ENCODE measurements at places on chromosomes 13 and 19. TPM values are rescaled to one million over a fixed set of nuclear protein-coding genes. Genes with fewer than 3 reads are reported as not detected.
A peak's percentile ranks its signal among the peaks of the same experiment; 100 is the strongest.

PPP1R12C gene
- total RNA-seq, result 79.9 TPM

DNA sequence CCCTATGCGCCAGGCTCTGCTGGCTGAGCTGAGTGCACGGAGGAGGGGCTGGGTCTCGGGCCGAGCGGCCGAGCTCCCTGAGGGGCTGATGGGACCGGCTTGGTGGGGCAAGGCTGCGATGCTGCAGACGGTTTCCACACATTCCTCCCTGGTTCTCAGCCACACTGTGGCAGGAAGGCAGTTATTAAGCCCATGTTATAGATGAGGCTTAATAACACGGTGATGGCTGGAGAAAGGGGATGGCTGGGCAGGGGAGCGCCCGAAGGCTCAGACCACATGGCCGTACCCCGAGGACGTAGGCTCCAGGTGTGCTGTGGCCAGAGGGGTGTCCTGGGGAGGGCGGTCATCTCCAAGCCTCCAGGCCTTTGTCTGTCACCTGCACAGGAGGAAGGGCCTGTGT is 58.6 kb downstream of the MCF2L start:
- H3K4me3 ChIP-seq, result no peak overlapping the region
- H3K27ac ChIP-seq, result no peak overlapping the region
- no peaks in the 10 kb centered on the region for H3K27me3 ChIP-seq
- no peaks in the 10 kb centered on the region for H3K36me3 ChIP-seq
- no peak for DNase-seq
- H3K4me1 ChIP-seq, result no peaks in the 10 kb centered on the region

DNA sequence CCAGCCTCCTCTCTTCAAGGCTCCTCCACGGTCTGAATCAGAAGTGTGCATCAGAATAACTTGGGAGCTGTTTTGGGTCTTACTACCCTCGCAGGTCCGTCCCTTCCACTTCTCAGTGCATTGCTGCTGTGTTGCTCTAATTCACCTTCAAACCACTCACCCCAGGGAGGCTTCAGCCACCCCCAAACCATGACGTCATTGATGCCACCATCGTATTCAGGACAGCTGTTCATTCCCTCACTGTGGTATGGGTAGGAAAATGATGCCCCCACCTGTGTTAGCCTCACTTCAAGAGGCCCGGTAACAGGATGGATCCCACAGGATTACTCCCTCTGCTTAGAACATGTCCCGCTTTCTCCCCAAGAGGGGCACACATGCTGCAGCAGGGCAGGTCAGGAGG is 1005.7 kb downstream of the UQCRFS1 start:
- no peaks in the 10 kb centered on the region for H3K4me1 ChIP-seq
- no peaks in the 10 kb centered on the region for H3K36me3 ChIP-seq
- no peak overlapping the region for H3K27ac ChIP-seq
- H3K27me3 ChIP-seq, result peaks cover 2% of the 10 kb centered on the region

GRCh38 chr13:105442949-105443699 is 1092.3 kb downstream of the EFNB2 start:
- H3K27me3 ChIP-seq, result no peaks in the 10 kb centered on the region
- H3K27ac ChIP-seq, result no peak overlapping the region
- DNase-seq, result no peak

DNA sequence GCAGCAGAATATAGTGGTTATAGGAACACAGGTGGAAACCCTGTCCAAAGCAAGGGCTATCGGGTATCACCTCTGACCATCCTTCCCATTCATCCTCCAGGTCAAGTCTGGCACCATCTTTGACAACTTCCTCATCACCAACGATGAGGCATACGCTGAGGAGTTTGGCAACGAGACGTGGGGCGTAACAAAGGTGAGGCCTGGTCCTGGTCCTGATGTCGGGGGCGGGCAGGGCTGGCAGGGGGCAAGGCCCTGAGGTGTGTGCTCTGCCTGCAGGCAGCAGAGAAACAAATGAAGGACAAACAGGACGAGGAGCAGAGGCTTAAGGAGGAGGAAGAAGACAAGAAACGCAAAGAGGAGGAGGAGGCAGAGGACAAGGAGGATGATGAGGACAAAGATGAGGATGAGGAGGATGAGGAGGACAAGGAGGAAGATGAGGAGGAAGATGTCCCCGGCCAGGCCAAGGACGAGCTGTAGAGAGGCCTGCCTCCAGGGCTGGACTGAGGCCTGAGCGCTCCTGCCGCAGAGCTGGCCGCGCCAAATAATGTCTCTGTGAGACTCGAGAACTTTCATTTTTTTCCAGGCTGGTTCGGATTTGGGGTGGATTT is 2.1 kb upstream of the RAD23A start:
- no peaks in the 10 kb centered on the region for H3K27me3 ChIP-seq
- no peak for DNase-seq
- no peaks in the 10 kb centered on the region for H3K4me1 ChIP-seq

- no peaks in the 10 kb centered on the region for H3K27me3 ChIP-seq
- no peak overlapping the region for H3K27ac ChIP-seq
- H3K4me1 ChIP-seq, result no peaks in the 10 kb centered on the region
These were observed 1.6 kb downstream of the SIGLECL1 start for GRCh38 chr19:51252306-51253079.

- no peak overlapping the region for H3K4me3 ChIP-seq
- H3K27ac ChIP-seq, result no peak overlapping the region
- H3K36me3 ChIP-seq, result no peaks in the 10 kb centered on the region
- DNase-seq, result no peak
- peaks cover 18% of the 10 kb centered on the region for H3K4me1 ChIP-seq
These were observed 74.5 kb upstream of the NBEA start for GRCh38 chr13:34867590-34867989.

- H3K4me3 ChIP-seq, result peak overlapping the region; percentile 80
- no peaks in the 10 kb centered on the region for H3K27me3 ChIP-seq
- no peak overlapping the region for H3K27ac ChIP-seq
- peaks cover 34% of the 10 kb centered on the region for H3K36me3 ChIP-seq
These were observed 614 bp upstream of the PNMA8A start for GRCh38 chr19:46471811-46472543.

- no peaks in the 10 kb centered on the region for H3K4me1 ChIP-seq
- peak; percentile 53 for DNase-seq
- no peak overlapping the region for H3K27ac ChIP-seq
- no peaks in the 10 kb centered on the region for H3K36me3 ChIP-seq
- H3K4me3 ChIP-seq, result no peak overlapping the region
- H3K27me3 ChIP-seq, result no peaks in the 10 kb centered on the region
These were observed 213.3 kb upstream of the MIR17HG start for GRCh38 chr13:91133941-91134802.
